HT1080 (cell line): ENCODE measurements at places on chromosomes 16 and 17.

DNA sequence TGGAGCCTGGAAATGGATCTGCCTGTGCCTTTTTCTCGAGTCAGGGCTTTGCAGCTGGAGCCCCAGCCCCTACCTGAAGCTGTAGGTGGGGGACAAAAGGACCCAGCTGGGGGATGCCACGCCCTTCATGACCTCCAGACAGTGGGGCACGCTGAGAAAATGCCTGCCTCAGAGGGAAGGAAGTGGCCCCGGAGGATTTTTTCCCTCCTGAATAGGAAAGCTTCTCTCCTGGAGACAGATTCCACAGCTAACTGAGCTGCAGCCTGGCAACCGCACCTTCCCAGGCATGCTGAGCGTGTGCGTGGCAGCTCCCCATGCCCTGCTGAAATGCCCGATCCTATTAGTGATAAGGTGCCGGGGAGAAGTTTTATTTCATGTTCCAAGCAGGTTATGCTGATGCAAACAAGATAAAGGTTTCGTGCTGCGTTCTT, 58.0 kb downstream of the AIPL1 start:
- DNase-seq = no peak

DNA sequence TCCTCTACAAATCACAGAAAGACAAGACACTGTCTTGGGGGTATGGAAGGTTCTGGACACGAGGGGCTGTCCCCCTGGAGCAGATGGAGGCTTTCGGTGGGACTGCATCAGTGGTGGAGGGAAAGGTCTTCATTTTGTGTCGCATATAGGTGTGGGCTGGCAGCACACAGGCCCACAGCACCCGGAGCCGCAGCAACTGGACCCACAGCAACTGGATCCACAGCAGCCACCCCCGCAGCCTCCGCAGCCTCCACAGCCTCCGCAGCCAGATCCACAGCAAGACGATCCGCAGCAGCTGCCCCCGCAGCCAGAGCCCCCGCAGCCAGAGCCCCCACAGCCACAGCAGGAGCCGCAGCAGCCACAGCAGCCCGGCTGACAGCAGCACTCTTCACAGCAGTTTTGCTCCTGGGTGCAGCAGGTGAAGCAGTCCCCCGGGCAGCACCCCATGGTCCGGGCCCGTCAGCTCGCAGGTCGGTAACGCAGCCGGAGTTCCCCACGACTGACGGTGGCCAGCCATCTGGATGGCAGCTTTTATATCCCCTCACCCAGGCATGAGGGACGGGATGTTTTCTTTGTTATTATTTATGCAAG, at the start of gene KRTAP17-1:
Gene KRTAP17-1, minus strand, starts transcription at position 507 of the 591 bp plus-strand sequence. Its CDS starts 60 bp downstream, at position 447.
- DNase-seq = no peak

- DNase-seq = no peak
Observed at GRCh38 chr16:24140730-24141129, 115.4 kb upstream of the CACNG3 start.

DNA sequence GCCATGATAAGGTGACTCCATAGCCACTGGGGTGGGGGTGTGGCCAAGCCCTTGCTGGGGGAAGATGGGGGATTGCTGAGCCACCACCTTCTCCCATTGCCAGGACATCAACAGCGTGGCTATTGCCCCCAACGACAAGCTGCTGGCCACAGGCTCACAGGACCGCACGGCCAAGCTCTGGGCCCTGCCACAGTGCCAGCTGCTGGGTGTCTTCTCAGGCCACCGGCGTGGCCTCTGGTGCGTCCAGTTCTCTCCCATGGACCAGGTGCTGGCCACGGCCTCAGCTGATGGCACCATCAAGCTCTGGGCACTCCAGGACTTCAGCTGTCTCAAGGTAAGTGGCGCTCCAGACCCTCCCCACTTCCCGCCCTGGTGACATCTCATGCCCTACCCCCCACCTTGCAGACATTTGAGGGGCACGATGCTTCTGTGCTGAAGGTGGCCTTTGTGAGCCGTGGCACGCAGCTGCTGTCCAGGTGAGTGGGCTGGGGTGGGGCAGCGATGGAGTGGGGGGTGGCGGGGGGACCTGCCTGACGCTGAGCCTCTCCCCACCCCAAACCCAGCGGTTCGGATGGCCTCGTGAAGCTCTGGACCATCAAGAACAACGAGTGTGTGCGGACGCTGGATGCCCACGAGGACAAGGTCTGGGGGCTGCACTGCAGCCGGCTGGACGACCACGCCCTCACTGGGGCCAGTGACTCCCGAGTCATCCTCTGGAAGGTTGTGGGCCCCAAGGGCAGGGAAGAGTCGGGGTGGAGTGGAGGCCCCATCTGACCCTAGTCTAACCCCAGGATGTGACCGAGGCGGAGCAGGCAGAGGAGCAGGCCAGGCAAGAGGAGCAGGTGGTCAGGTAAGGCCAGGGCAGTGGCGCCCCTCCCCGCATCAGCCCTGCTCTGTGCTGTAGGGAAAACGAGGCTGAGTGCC, 4.1 kb downstream of the NOXO1 start:
- DNase-seq = no peak

DNA sequence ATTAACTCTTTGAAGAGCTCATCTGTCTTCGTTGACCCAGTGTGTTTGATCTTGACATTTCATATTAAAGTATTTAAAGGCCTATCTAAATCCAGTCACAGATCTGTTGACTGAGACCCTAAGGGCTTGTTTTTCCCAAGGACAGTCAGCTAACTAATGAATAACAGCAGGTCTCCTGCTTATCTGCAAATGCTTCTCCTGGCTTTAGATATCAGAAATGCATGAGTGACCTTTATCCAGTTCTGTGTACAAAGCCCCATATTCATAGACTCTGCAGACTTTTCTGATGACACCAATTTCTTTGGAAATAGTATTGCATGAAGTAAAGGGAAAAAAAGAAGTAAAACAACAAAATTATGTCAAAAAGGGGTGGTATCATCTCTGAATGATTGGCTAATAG, 70.3 kb downstream of the YPEL2 start:
- DNase-seq = no peak

DNA sequence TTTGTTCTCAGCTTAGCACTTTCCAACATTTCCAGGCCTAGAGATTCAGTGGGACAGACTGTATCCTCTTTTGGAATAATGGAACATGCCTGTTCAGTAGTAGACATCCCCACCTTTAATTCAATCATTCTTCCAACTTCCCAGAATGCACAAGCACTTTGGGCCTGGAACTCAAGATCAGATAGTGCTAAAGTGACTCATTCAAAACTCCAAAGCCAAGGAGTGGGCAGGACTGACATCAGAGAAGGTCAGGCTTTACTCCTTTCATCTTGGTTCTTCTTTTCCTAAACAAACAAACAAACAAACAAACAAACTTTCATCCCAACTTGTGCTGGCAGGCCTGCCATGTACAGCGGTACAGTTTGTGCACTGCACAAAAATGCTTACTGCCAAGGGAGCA, 172.0 kb downstream of the AXIN2 start:
- DNase-seq = no peak

- DNase-seq = no peak
Observed at GRCh38 chr17:14153374-14153773, 83.3 kb downstream of the CDRT15 start.

DNA sequence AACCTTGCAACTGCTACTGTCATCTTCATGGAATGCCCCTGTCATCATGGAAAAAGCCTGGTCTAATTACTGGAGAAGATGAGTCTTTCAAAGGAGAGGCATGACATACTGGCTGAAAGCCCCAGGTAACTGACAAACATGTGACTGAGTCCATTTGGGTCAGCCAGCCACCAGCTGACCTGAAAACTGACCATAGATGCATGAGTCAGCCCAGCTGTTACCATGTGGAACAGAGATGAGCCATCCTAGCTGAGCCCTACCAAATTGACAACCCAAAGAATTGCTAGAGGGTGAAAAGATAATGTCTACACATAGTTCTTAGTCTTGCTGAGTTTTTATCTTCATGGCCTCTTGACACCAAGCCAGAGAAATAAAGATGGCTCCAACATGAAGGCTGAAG, 311.8 kb downstream of the UTP18 start:
- DNase-seq = peak; percentile 4

DNA sequence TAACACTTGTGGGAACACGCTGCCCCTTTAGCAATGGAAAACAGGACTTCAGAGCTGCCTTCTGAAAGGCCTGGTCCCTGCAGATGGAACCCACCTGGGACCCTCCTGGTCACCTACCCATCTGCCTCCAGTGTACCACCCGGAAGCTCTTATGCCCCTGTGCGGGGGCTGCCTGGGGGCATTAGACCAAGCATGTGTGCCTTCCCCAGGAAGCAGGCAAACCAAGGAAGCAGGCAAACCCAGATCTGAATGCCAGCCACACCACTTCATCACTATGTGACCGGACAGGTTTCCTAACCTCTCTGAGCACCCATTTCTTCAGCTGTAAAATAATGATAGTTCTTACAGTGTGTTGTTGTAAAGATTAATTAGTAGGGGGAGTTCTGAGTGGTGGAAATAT, 20.8 kb upstream of the LRRC37A3 start:
- no peak for DNase-seq

- DNase-seq = no peak
Observed at GRCh38 chr17:27463235-27463677, 7.0 kb downstream of the KSR1 start.

GRCh38 chr16:75244225-75244809, 7.1 kb downstream of the BCAR1 start:
- peak; percentile 57 for DNase-seq

DNA sequence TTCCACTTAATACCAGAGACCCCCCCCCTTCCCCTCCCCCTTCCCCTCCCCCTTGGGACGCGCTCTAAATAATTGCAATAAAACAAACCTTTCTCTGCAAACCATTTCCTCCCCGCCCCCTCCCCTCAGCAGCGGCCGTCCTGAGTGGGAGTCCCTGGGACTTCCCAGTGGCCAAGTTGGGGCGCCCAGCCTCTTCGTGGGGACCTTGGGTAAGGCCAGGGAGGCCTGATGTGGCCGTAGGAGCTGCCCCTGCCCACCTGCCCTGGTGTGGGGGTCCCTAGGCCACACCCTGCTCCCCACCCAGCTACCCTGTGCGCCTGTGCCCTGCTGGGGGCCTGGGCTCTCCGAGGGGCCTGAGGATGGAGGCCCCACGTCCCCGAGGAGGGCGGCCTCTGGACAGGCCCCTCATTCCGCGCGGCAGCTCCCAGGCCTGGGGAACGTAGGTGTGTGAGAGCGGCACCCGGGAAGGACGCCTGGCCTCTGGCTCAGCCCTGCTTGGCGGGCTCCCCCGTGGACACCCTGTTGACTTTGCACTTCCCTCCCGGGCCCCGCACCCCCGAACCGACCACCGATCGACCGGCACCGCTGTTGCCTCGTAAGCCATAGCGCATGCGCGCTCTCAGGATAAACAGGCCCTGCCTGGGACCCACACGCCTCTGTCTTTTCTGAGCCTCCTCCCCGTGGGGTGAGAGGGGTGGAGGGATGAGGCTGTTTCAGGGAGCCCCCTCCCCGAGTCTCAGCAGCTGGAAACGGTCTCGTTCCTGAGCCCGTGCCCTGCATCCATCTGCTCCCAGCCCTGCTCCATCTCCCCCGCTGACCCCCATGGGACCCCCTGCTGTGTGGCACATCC, 9.0 kb downstream of the NTHL1 start:
- DNase-seq = no peak
